ENCODE measurements at places on chromosomes 13 and 19. TPM values are rescaled to one million over a fixed set of nuclear protein-coding genes. Genes with fewer than 3 reads are reported as not detected.
A peak's percentile ranks its signal among the peaks of the same experiment; 100 is the strongest.

- H3K36me3 ChIP-seq: no peaks in the 10 kb centered on the region
- no peaks in the 10 kb centered on the region for H3K27me3 ChIP-seq
- H3K4me1 ChIP-seq: no peaks in the 10 kb centered on the region
- no peak for DNase-seq
- no peak overlapping the region for H3K4me3 ChIP-seq
- no peak overlapping the region for H3K27ac ChIP-seq
Measured at GRCh38 chr13:76414320-76414719, 471.9 kb downstream of the KCTD12 start.

DNA sequence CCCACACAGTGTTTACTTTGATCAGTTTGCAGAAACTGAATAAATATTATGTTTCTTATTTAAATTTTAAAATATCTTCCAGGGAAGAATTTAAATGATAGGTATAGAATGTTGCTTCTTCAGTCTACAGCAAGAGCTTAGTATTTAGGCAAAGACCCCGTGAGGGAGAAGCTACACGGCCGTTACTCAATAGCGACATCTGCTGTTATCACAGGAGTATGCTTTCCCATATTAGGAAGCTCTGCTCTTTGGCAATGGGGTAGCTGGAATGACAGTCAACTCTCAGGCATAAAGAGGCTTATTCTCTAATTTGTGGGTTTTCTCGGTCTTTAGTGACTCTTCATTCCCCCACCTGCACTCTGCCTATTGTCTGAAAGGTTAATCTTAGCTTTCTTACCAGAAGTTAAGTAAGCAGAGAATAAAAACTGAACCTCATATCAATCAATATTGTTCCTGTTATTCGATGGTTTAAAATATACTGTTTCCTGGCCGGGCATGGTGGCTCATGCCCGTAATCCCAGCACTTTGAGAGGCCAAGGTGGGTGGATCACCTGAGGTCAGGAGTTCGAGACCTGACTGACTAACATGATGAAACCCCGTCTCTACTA is 13.2 kb upstream of the LHFPL6 start:
- H3K27ac ChIP-seq: no peak overlapping the region
- peak; percentile 68 for DNase-seq
- no peaks in the 10 kb centered on the region for H3K36me3 ChIP-seq
- H3K27me3 ChIP-seq: no peaks in the 10 kb centered on the region
- no peaks in the 10 kb centered on the region for H3K4me1 ChIP-seq
- no peak overlapping the region for H3K4me3 ChIP-seq

DNA sequence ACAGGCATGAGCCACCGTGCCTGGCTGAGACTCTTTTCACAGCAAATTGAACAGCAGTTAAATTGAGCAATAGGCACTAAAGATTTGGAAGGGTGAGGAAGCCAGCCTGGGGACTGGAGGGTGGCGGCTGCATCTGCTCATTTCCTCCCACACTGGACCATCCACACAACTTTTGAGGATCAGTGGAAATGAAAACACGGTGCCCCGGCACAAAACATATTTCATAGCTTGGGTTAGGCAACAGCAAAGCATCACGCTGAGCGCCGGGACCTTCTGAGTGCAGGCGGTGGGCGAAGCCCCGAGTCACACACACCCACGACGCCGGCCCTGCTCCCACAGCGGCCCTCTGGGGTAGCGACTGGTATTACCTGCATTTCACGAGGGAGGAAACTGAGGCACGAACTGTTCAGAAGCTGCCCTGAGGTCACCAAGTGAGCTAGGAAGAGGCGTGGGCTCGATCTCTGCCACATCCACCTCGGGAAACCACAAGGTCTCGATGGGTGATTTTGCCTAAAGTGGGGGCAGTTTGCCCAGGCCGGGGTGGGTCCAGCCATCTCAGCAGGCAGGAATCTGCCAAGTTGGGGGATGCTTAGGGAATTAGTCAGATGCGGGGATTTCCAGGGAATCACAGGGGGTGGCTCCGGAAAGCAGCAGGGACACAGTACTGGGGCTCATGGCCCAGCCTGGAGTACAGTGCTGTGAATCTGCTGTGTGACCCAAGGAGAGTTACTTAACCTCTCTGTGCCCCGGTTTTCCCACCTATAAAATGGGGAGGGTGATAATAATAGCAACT is 3.5 kb upstream of the SBNO2 start:
- no peak overlapping the region for H3K4me3 ChIP-seq
- H3K36me3 ChIP-seq: no peaks in the 10 kb centered on the region
- DNase-seq: peak; percentile 44
- H3K4me1 ChIP-seq: peaks cover 9% of the 10 kb centered on the region
- no peaks in the 10 kb centered on the region for H3K27me3 ChIP-seq
- no peak overlapping the region for H3K27ac ChIP-seq

Gene PEG3
- 545 TPM for total RNA-seq

Gene PRSS57
- total RNA-seq: not detected

DNA sequence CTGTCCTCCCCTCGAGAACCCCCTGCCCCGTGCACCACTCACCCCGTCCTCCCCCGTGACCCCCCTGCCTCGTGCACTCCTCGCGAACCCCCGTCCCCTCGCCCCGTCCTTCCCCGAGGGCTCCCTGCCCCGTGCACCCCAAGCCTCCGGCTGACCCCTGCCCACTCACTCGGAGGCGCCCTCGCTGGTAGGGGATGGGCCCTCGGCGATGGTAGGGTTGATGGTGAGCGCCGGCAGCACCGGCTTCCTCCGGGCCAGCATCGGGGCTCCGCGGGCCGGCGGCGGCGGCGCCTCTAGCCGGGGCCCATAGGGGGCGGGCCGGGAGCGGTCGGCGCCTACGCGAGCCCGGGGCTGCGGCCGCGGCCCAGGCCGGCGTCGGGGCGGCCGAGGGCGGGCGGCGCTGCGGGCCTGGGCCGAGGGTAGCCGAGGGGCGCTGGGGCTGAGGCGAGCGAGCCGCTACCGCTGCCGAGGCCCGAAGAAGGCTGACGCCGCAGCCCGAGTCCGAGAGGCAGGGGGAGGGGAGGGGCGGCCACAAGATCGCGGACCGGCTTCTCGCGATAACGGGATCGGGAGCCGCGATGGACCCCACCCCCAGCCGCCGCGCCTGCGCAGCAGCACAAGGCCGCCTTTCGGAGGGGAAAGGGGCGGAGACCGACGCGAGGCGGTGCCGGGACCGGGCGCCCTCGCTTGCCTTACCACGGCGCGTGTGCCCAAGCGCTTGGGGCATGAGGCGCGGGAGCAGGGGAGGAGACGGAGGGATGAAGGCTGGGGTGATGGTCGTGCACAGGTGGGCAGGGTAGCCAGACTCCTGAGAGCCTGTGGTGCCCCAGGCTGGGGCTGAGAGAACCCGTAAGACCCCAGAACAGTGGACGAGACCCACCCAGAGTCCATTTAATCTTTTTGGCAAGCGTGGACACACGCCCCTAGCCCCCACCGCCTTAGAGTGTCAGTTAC is at the start of gene MAP2K2:
MAP2K2 (minus strand) TSS at position 508 of the 954 bp plus-strand sequence; CDS start at position 261, 247 bp downstream.
- no peaks in the 10 kb centered on the region for H3K4me1 ChIP-seq
- peak within 1 kb of the TSS; percentile 80 for H3K4me3 ChIP-seq
- no peaks in the 10 kb centered on the region for H3K27me3 ChIP-seq
- no peaks in the 10 kb centered on the region for H3K36me3 ChIP-seq
- peak within 1 kb of the TSS; percentile 49 for H3K27ac ChIP-seq

- no peak for DNase-seq
- peak overlapping the region; percentile 89 for H3K4me3 ChIP-seq
- H3K36me3 ChIP-seq: no peaks in the 10 kb centered on the region
- no peak overlapping the region for H3K27ac ChIP-seq
- H3K27me3 ChIP-seq: no peaks in the 10 kb centered on the region
Measured at GRCh38 chr19:678791-679388, 2.7 kb downstream of the FSTL3 start.

DNA sequence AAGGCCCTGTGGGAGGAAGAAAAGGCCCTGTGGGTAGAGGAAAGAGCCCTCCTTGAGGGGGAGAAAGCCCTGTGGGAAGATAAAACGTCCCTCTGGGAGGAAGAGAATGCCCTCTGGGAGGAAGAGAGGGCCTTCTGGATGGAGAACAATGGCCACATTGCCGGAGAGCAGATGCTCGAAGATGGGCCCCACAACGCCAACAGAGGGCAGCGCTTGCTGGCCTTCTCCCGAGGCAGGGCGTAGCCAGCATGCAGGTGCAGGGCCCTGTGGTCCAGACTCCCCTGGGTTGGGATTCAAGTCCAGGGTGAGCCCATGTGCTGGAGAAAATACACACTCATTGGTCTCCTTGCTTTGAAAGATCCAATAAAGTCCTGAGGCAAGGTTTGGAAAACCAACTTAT is 4.1 kb downstream of the CCDC70 start:
- no peak overlapping the region for H3K4me3 ChIP-seq
- H3K27me3 ChIP-seq: no peaks in the 10 kb centered on the region
- DNase-seq: no peak
- H3K36me3 ChIP-seq: no peaks in the 10 kb centered on the region

- H3K36me3 ChIP-seq: no peaks in the 10 kb centered on the region
- no peak for DNase-seq
- H3K4me3 ChIP-seq: no peak overlapping the region
- H3K27me3 ChIP-seq: no peaks in the 10 kb centered on the region
- H3K27ac ChIP-seq: no peak overlapping the region
- no peaks in the 10 kb centered on the region for H3K4me1 ChIP-seq
Measured at GRCh38 chr13:101730420-101731000, 278.0 kb downstream of the ITGBL1 start.

DNA sequence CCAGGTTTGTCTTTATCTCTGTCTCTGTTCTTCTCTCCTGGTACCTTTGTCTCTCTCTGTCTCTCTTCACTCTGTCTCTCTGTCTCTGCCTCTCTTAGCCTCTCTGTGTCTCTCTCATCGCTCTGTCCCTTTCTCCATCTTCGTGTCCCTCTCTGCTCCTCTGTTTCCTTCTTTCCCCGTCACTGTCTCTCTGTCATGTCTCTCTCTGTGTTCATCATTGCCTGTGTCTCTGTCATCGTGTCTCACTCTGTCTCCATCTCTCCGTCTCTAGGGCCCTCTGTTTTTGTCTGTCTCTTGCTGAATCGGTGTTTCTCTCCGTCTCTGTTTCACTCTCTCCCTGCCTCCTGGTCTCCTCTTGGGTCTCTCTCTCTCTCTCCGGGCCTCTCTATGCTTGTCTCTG is 2.9 kb upstream of the KCNN4 start:
- H3K4me1 ChIP-seq: peaks cover 5% of the 10 kb centered on the region
- H3K4me3 ChIP-seq: no peak overlapping the region
- no peak overlapping the region for H3K27ac ChIP-seq

All from SJCRH30 (cell line).